ENCODE measurements at places on chromosomes 3 and 15.

- no peak overlapping the region for H3K27ac ChIP-seq
- no peak overlapping the region for H3K4me3 ChIP-seq
- H3K36me3 ChIP-seq, result no peaks in the 10 kb centered on the region
- DNase-seq, result peak; percentile 91
- H3K4me1 ChIP-seq, result no peaks in the 10 kb centered on the region
- no peaks in the 10 kb centered on the region for H3K27me3 ChIP-seq
Measured at GRCh38 chr15:51775967-51776816, 24.8 kb downstream of the TMOD2 start.

- H3K27me3 ChIP-seq, result peaks cover 50% of the 10 kb centered on the region
- no peak overlapping the region for H3K27ac ChIP-seq
- H3K36me3 ChIP-seq, result no peaks in the 10 kb centered on the region
- DNase-seq, result no peak
- H3K4me3 ChIP-seq, result no peak overlapping the region
Measured at GRCh38 chr3:45848392-45848791, 6.5 kb upstream of the LZTFL1 start.

DNA sequence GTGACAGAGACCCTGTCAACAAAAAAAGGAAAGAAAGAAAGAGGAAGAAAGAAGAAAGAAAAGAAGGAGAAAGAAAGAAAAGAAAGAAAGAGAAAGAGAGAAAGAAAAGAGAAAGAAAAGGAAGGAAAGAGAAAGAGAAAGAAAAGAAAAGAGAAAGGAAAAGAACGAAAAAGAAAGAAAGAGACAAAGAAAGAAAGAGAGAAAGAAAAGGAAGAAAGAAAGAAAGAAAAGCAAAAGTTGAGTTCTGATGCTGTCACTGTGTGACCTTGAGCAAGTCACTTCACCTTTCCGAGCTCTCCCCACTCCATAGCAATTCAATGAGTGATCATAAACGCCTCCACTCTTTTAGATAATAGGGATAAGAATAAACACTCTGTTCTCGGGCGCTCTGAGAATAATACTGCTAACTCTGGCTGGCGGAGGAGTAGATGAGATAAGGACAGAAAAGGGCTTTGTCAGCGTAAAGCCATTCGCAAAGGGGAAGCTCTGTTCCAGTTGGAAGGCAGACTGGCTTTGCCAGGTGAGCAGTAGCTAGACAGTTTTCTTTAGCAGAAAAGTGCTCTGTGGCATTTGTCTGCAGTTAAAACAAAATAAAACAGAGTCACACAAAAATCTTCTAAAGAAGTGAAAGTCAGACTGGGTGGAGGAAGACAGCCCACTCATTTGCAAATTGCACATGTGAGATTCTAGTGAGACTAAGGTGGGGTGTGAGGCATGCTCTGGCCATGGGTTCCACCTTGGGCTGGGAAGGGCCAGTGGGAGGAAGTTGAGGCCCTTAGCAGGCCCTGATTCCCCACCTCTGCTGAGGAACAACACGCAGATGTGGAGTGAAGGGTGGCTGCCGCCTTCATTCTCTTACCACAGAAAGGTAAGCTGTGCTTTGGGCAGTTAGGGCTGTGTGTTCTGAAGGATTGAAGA, 9.6 kb upstream of the FLNB start:
- no peak overlapping the region for H3K4me3 ChIP-seq
- H3K27ac ChIP-seq, result no peak overlapping the region
- no peaks in the 10 kb centered on the region for H3K36me3 ChIP-seq
- no peaks in the 10 kb centered on the region for H3K4me1 ChIP-seq

GRCh38 chr3:66863205-66864111, 134.6 kb upstream of the KBTBD8 start:
- H3K27me3 ChIP-seq, result no peaks in the 10 kb centered on the region
- H3K27ac ChIP-seq, result no peak overlapping the region
- DNase-seq, result no peak
- no peaks in the 10 kb centered on the region for H3K36me3 ChIP-seq

DNA sequence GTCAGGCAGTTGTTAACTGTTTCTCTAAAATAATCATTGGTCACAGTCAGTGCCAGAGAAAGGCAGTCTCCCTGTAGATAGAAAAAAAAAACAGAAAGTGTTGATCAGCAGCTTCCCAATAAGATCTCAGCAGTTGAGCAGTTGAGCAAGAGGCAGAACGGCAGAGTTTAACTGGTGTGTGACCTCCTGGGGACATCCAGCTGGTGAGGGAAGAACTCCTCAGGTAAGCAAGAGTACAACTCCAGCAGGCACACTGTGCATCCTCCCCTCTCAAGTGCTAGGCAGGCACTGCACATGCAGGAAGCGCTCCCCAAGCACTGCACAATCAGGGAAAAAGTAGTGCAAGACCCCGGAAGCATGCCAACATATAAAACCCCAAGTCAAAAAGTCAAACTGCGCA, 1287.2 kb downstream of the NSUN3 start:
- peaks cover 58% of the 10 kb centered on the region for H3K4me1 ChIP-seq
- H3K4me3 ChIP-seq, result no peak overlapping the region
- DNase-seq, result no peak
- no peaks in the 10 kb centered on the region for H3K27me3 ChIP-seq
- no peaks in the 10 kb centered on the region for H3K36me3 ChIP-seq

DNA sequence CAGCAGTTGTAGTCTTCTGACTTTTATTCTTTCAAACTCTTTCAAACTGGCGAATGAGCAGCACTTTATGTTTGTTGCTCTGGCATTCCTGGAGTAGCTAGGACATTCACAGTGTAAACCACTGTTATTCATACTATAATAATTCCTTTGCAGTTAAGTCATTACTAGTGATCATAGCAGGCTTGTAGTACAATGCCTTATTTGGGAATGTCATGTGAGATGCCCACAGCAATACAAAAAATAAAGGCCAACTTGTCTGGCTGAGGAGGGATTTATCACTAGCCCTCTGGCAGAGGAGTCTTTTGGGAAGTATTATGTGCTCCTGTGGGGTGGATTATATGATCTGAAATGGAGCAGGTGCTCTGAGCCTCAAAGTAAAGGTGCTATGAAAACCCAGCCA, 197.2 kb downstream of the VGLL3 start:
- peaks cover 10% of the 10 kb centered on the region for H3K4me1 ChIP-seq
- peak; percentile 21 for DNase-seq
- peak overlapping the region; percentile 16 for H3K27ac ChIP-seq
- no peak overlapping the region for H3K4me3 ChIP-seq
- H3K27me3 ChIP-seq, result no peaks in the 10 kb centered on the region

DNA sequence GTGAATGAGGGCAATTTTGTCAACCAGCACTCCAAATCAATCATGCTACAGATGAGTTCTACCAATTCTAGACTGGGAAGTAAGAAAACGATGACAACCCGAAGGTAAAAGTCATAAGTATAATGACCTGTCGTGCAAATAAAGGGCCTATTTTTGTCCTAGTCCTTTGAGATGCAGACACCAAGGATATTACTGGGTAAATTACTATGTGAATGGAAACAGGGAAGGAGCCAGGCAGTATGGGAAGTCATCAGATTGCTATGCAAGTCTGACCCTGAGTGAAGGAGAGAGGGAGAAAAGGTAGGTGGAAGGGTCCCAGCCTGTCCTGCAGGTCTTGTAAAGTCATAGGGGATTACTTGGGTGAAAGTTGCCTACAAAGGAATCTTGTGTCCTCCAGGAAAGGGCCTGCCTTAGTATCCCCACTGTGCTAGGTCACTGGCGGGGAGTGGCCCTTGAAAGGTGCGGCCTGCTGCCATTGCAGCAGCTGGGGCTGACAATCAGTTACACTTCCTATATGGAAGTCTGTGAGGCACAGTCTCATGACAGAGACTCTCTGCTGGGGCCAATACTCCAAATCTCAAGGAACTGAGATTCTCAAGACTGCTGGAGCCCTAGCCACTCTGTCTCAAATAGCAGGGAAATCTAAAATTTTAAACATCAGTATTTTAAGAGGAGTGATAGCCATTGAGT, 149.9 kb upstream of the SLC2A2 start:
- no peaks in the 10 kb centered on the region for H3K27me3 ChIP-seq
- H3K4me1 ChIP-seq, result 0 out of 2 replicates have a peak, but pooled peaks cover 3% of the 10 kb centered on the region
- H3K27ac ChIP-seq, result no peak overlapping the region
- DNase-seq, result no peak

Data from GM23338 (cell line).